ENCODE measurements at places on chromosomes 13 and 19. TPM values are rescaled to one million over a fixed set of nuclear protein-coding genes. Genes with fewer than 3 reads are reported as not detected.

- no peak for DNase-seq
Observed at GRCh38 chr19:32864318-32865007, 5.1 kb downstream of the SLC7A9 start.

- DNase-seq = no peak
Observed at GRCh38 chr13:27226991-27227390, 24.4 kb upstream of the RPL21 start.

DNA sequence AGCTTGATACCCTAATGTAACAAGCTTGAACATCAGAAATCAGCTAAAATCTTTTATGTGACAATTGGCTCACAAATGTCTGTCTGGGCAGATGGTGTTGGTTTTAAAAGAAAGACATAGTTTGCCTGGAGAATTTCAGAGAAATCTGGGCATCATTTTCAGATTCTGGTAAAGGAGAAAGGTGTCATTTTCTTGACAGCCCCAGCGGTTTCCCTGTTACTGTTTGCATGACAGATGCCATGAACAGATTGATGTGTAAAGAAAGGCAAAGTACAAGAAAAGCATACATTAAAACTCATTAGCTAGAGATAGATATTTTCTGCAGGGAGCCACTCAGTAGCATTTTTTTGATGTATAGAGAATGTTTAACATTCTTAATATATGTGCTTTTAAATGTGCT, 987.9 kb downstream of the OLFM4 start:
- no peak for DNase-seq

Gene ELAVL3
- total RNA-seq = not detected

Gene KLK6
- 1.5 TPM for total RNA-seq

Gene UHRF1
- total RNA-seq = 47.6 TPM

Gene FXYD1
- total RNA-seq = not detected

Gene CHST8
- not detected for total RNA-seq

Gene CD33
- total RNA-seq = not detected
